Activated CD8-positive, alpha-beta memory T cell treated with anti-CD3 and anti-CD28 coated beads for 24 hours (primary cell): ENCODE measurements at places on chromosomes 7 and 10.

- DNase-seq: no peak
Measured at GRCh38 chr7:45402480-45403218, 171.5 kb upstream of the ADCY1 start.

GRCh38 chr7:148838905-148839304 lies 45.2 kb downstream of the EZH2 start:
- DNase-seq: no peak

GRCh38 chr7:235576-236395 lies 43.4 kb downstream of the FAM20C start:
- DNase-seq: no peak

- no peak for DNase-seq
Measured at GRCh38 chr10:12841826-12842225, 159.7 kb downstream of the CCDC3 start.

DNA sequence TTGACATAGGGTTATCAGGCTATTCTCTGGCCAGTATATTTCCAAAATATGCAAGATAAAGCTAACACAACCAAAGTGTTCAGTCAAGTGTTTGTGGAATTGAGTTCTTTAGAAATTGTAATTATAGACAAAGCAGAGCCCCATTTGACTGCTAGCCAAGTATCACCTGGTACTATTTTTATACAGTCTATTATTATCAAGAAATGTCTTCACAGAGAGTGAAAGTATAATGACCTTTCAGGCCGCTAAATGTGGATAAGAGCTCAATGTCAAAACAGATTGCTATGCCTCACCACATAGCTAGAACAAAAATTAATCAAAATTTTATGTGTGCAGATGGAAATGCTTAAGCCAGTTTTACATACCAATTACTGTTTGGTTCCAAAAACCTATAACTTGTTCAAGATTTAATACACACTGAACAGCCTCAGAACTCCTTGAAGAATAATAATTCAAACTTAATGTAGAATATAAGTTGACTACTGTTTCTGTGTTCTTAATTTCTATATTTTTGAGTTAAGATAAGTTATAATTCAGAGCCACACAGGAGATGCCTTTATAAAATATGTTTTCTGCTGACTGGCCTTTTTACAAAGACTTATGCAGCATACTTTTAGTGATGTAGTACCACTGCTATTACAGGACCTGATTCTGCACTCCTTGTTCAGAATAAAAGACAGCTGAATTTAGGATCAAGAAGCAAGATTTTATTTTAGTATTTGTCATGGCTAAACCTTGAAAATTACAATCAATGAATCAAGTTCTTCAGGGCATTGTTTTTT lies 31.0 kb downstream of the PRPS1L1 start:
- no peak for DNase-seq

GRCh38 chr7:73827567-73828106 lies 3.2 kb upstream of the CLDN4 start:
- no peak for DNase-seq

DNA sequence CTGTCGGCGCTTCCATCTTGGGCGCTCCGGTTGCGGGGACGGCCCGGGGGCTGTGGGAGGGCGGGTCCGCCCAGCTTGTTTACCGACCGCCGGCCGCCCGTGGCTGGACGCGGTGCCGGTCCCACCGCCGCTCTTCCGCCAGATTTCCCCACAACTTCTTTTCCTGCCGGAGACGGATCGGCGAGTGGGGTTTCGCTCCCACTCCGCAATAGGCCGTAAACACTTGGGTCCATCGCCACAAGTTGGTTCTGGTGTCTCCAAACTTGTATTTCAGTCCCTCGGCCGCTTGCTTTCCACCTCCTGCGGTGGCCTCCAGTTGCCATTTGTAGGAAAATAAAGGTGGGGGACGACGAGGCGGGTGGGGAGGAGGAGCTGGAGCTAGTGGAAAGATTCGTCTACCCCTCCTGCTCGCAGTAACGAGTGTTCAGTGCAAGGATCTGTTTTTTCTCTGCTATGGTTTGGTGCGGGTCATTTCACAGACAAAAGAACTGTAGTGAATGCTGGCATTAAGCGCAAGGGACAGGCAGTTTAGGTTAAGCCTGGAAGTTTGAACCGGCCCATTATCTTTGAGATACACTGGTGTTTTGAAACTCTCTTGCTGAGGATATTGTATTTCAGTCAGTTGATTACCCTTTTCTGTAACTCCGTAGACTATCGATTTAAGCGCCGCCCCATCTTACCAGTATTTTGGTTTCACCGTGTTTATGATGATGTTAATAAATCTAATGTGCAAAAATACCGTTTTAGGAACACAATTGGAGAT lies 24.3 kb upstream of the ZRANB1 start:
- DNase-seq: peak; percentile 73

GRCh38 chr7:44985033-44985695 lies 6.3 kb upstream of the MYO1G start:
- peak; percentile 70 for DNase-seq

- DNase-seq: no peak
Measured at GRCh38 chr7:155361947-155362346, 64.3 kb downstream of the INSIG1 start.

DNA sequence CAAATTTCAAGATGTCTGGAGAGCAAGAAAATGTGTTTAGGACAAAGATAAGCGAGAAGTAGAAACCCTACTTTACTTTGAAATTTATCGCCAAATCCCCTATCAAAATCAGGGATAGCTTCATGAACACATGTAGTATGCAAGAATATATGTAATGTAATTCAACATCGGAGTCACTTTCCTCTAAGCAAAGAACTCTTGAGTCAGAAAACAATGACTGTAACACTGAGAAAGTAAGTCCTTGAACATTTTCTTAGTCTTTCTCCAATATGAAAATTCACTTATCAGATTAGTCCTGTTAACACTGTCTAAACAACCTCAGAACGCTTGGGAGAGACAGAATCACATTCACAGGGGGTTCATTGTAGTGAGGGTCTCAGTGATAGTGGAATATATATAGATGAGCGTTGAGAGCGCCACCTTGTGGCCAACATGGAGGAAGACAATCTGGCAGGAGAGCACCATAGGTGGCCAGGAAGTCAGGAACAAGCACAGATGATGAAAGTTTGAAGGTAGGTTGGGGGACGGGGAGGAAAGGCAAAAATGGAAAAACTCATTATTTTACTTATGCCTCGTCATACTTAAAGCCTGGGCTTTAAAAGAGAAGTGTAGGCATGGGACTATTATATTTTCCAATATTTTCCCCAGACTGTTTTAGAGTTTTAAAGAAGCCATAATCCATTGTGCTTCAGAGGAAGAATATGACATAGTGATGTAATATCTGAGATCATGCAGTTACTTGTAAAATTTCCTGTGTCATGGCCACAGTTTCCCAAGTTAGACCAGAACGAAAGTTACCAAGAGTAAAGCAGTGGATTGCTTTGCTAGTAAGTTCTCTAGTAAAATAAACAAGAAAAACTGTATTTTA lies 115.5 kb upstream of the GNAI1 start:
- peak; percentile 68 for DNase-seq

- DNase-seq: no peak
Measured at GRCh38 chr10:63718006-63718405, 196.8 kb downstream of the REEP3 start.

- DNase-seq: no peak
Measured at GRCh38 chr10:70368774-70369482, 13.5 kb downstream of the LRRC20 start.

DNA sequence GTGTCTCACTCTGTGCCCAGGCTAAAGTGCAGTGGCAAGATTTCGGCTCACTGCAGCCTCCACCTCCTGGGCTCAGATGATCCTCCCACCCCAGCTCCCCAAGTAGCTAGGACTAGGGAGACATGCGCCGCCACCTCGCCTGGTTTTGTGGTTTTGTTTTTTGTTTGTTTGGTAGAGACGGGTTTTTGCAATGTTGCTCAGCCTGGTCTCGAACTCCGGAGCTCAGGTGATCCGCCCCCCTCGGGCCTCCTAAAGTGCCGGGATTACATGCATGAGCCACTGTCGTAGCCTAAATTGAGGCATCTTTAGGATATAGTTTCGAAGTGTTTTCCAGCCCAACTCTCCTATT lies 781 bp downstream of the ZNF727 start:
- DNase-seq: no peak

- peak; percentile 88 for DNase-seq
Measured at GRCh38 chr7:130912862-130913638, 179.0 kb upstream of the KLF14 start.

GRCh38 chr10:101414034-101414433 lies 60.1 kb downstream of the BTRC start:
- no peak for DNase-seq

DNA sequence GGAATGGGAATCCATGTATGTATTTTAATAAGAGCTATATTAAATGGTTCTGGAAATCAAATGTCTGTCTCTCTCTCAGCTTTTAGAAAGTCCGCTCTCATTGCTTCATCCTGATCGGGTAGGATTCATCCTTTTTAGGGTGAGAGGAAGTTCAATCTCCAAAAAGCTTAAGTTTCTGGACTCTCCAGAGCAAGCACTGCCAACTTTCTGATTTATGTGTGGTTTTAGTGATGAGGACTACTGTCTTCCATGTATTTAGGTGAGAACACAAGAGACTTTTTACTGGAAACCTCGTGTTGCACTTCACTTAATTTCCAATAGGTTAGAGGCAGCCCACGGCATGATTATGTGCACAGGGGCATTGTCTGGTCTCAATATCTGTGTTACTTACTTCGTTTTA lies 267.9 kb downstream of the SUGCT start:
- no peak for DNase-seq

- no peak for DNase-seq
Measured at GRCh38 chr10:74669210-74669609, 157.2 kb upstream of the KAT6B start.

GRCh38 chr7:19871102-19871501 lies 97.7 kb upstream of the TMEM196 start:
- DNase-seq: no peak

GRCh38 chr10:100481462-100482081 lies 18.8 kb downstream of the WNT8B start:
- peak; percentile 100 for DNase-seq

- no peak for DNase-seq
Measured at GRCh38 chr7:92133133-92133736, 1.0 kb downstream of the CYP51A1 start.

DNA sequence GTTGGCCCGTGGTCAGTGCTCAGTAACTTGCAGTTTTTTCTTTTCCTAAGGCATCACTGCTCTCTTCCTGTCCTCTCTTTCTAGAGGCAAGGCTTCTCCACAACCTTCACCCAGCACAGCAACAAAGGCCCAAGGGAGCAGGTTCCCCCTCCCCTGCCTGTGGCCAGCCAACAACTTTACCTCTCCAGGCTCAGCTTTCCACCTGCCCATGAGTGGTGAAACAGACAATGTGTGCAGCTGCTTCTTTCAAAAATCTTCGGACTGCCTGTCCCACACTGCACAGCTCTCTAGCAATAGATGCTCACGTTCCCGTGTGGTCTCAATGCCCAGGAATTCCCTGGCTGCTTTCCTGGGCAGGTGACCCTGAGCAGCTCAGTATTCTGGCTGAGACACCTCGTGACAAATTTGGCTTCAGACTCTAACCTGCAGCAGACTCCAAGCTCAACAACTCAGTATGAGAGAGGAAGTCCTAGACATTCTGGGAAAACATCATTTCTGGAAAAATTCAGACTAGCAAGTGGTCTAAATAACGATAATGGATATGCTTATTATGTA lies 28.9 kb upstream of the TMEM72 start:
- no peak for DNase-seq

- no peak for DNase-seq
Measured at GRCh38 chr7:7662527-7662926, 22.0 kb downstream of the UMAD1 start.

- no peak for DNase-seq
Measured at GRCh38 chr7:47622586-47622945, 40.7 kb upstream of the TNS3 start.

DNA sequence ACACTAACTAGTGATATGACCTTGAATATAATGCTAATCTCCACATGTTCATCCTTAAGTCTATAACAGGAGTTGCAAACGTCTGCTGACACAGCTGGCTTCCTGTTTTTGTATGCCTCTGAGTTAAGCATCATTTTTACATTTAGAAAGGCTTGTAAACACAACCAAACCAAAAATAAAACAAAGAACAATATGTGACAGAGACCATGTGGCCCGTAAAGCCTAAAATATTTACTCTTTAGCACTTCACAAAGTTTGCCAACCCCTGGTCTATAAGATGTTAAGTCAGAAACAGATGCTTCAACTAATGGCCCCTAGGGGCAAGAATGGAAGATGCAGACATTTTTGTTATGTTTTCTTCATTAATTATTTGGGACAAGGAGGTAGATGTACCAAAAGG lies 109.3 kb downstream of the CPEB3 start:
- DNase-seq: no peak

DNA sequence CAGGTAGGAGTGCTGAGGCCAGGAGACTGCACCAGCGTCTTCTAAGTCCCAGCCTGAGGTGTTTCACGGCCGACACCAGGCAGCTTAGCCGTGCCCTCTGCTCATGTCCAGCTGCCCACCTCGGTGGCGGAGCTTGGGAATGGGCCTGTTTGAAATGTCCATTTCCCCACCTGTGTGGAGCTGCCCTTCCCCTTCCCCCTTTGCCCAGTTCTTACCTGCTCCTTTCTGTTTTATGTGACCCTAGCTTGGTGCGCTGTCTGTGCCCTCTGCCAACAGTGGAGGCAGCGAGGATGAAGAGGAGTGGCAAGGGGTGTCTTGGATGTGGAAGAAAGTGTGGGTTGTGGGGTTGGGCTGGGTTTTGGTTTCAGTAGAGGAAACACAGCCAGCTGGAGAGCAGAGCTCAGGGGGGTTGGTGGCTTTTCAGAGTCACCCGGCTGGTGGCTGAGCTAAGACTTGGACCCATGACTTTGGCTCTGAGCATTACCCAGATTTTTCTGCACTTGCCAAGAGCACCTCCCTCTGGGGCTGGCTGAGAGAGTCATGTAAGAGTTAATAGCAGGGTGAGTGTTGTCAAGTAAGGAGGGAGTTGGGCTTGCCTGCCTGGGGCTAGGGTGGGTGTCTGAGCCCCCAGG lies 37.4 kb downstream of the GBX1 start:
- DNase-seq: no peak

- DNase-seq: no peak
Measured at GRCh38 chr7:42479452-42479815, 242.4 kb upstream of the GLI3 start.

GRCh38 chr10:67107670-67108069 lies 181.8 kb downstream of the LRRTM3 start:
- DNase-seq: no peak

- DNase-seq: no peak
Measured at GRCh38 chr7:19698331-19698730, 10.5 kb downstream of the POLR1F start.
